Thoracic aorta (tissue), 2 donors: ENCODE measurements at places on chromosomes 12 and 14. TPM values are rescaled to one million over a fixed set of nuclear protein-coding genes. Genes with fewer than 3 reads are reported as not detected.

DNA sequence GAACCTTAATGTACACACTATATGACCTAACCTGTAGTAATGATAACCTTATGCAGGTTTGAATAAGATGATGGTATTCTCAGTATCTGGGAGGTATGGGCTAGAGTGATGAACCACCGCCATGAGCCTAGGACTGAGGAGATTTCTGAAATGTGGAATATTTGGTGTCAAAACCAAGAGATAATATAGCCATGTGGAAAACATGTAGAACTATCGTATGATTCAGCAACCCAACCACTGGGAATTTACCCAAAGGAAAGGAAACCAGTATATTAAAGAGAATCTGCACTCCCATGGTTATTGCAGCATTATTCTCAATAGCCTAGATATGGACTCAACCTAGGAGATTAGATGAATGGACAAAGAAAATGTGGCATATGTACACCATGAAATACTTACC is 271.7 kb upstream of the BTG1 start:
- no peak for DNase-seq
- H3K27ac ChIP-seq = no peak overlapping the region
- H3K36me3 ChIP-seq = no peaks in the 10 kb centered on the region
- no peak overlapping the region for H3K4me3 ChIP-seq
- H3K27me3 ChIP-seq = no peaks in the 10 kb centered on the region

- no peak overlapping the region for H3K4me3 ChIP-seq
- H3K36me3 ChIP-seq = peaks cover 47% of the 10 kb centered on the region
- no peaks in the 10 kb centered on the region for H3K27me3 ChIP-seq
- H3K4me1 ChIP-seq = peaks cover 19% of the 10 kb centered on the region
- no peak overlapping the region for H3K27ac ChIP-seq
These were observed 6.3 kb upstream of the ITGB7 start for GRCh38 chr12:53213348-53213747.

The DIO2 gene
- total RNA-seq = 13.0 TPM

- H3K4me3 ChIP-seq = no peak overlapping the region
- no peak overlapping the region for H3K27ac ChIP-seq
- no peaks in the 10 kb centered on the region for H3K36me3 ChIP-seq
- DNase-seq = no peak
- H3K27me3 ChIP-seq = no peaks in the 10 kb centered on the region
These were observed 25.7 kb upstream of the PDZRN4 start for GRCh38 chr12:41162461-41162860.

The PTMS gene
- total RNA-seq = 186 TPM

GRCh38 chr12:126400831-126401230 is 1335.6 kb downstream of the AACS start:
- H3K27me3 ChIP-seq = no peaks in the 10 kb centered on the region
- no peak overlapping the region for H3K27ac ChIP-seq

The SPRYD4 gene
- total RNA-seq = 5.8 TPM
